Stimulated activated CD4-positive, alpha-beta T cell treated with anti-CD3 and anti-CD28 coated beads, TNF-alpha, amount 100 ng/mL, for 1 hour (primary cell): ENCODE measurements at places on chromosomes 11 and 22.

GRCh38 chr22:17944256-17944655 is 80.1 kb downstream of the MICAL3 start:
- no peak for DNase-seq

DNA sequence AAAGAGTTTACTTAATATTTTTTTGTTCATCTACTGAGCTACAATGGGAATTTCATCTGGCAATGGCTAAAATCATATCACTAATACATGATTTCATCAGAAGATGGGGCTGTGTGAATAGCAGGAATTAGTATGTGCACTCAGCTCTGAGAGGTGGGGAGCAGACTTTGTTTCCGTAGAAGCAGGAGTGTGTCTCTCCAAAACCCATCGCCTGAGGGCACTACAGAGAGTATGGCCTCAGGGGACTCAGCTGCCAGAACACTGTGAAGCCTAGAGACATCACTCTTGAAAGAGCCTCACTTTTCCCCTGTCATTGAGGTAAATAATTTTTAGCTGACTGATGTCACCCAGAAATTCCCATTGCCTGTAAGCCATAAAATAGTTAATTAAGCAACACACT is 261.4 kb upstream of the ISX start:
- no peak for DNase-seq

DNA sequence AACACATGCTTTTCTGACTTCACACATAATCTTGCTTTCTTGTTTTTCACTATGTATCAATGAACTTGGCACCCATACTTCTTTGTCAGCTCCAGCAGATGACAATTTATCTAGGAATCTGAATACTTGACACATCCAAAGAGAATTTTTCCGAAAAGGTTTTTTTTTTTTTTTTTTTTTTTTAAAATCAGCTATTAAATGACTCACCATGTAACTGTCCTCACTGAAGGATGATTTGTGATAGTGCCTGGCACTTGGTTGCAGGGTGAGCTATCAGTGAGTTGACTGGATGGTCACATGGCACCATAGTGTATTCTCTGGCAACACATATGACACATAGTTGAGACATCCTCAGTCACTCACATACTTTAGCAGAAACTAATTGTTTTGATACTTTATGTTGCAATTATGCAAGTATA is 133.4 kb upstream of the E2F8 start:
- no peak for DNase-seq

DNA sequence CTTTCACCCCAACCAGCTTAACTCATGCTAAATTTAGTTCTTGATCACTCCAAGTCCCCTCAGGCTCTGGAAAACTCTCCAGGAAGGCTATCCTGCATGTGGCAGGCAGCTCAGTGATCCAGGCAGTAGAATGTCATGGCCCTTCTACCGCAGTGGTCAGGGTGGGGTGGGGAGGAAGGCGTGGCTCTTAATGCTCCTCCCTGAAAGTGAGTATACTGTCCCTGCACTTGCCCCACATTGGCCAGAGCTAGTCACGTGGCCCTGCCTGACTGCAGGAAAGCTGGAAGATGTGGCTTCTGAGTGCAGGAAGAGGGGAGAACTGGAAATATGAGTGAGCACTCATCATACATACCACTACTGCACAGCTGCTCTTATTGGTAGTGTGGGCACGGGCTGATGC is 102.1 kb downstream of the GRAMD1B start:
- DNase-seq = no peak

GRCh38 chr11:34514597-34514996 is 1.0 kb upstream of the ELF5 start:
- no peak for DNase-seq

- no peak for DNase-seq
Observed at GRCh38 chr22:19882446-19883381, 28.0 kb upstream of the GNB1L start.

DNA sequence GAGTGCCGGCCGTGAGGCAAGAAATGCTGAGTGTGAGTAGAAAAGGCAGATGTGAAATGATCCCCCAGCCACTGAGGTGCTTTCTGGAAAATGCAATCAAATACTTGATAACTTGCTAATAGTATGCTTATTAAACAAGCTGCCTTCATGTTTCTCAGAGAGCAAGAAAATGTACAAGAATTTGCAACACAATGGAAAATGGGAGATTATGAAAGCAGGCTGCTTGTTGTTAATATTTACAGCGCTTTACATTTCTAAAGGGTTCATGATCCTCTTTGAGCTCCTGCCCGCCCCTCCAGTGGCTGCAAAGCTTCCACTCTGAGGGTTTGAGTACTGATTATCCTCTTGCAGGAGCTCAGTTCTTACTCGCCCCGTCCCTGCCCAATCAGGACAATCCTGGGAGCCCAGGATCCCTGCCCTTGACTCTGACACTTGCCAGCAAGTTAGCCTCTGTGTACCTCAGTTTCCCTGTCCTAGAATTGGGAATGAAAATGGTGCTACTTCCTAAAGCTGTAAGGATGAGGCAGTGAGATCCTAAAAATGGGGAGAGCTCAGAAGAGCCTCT is 645.1 kb downstream of the TBC1D22A start:
- DNase-seq = no peak

GRCh38 chr11:46557684-46558151 is 36.1 kb downstream of the AMBRA1 start:
- no peak for DNase-seq

GRCh38 chr11:121110871-121111724 is 10.1 kb downstream of the TECTA start:
- DNase-seq = no peak

GRCh38 chr11:64060861-64061444 is 25.2 kb downstream of the FLRT1 start:
- peak; percentile 29 for DNase-seq

GRCh38 chr22:48780597-48781277 is 1046.9 kb downstream of the BRD1 start:
- no peak for DNase-seq

DNA sequence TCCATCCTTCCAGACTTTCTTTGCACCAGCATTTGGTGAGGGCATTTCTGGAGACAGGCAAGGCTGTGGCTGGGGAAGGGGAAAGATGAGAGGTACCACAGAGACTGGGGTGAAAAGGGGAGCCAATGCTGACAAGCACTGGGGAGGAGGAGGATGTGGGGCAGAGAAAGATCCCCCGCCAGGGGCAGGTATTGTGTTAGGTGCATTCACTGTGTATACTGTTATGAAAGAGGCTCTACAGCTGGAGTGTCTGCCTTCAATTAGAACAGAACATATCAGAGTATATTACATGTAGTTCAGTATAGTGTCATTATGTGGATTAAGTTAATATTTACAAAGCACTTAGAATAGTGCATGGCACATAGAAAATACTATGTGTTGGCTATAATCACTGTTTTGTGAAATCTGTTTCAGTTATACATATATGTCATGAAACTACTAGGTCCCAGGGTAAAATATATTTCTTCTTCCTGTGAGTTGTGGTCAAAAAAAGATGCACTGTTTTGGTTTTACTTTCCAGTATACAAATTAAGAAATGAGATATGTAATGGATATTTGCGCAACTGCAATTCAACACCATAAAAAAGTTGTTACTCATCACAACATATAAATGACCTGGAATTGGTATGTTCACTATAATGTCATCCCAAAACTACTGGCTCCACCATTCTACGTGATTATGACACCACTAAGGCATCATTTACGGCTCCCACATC is 8.4 kb downstream of the MSANTD2 start:
- no peak for DNase-seq

- DNase-seq = no peak
Observed at GRCh38 chr11:23490557-23491235, 630.4 kb upstream of the CCDC179 start.

DNA sequence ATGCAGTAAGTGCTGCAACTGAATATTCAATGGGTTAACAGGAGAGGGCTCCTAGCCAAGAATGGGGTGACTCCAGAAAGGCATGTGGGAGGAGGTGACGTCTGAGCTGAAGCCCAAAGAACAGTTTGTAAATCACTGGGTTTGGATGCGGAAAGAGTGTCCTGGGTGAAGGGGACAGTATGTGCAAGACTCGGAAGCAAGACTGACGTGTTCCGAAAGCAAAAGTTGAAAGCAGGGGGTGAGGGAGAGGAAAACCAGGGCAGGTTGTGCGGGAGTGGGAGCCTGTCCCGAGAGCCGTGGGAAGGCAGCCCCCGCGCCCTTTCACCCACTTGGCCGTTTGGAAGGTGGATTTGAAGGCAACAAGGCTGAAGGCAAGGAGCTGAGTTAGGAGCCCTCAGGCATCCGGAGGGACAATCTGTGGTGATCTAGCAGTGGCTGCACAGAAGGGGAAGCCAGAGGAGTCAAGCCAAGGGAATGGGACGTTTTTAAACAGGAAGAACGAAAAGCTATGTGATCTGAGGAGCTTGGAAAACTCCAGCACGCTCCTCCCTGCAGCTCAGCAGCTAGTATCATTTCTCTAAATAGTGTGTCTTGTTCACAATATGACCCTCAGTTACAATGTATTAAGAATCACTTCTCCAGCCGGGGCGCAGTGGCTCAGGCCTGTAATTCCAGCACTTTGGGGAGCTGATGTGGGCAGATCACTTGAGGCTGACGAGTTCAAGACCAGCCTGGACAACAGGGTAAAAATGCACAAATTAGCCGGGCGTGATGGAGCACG is 7.7 kb downstream of the SLC25A18 start:
- DNase-seq = no peak
